ENCODE measurements at places on chromosomes 5 and 9.
A peak's percentile ranks its signal among the peaks of the same experiment; 100 is the strongest.

- DNase-seq = no peak
These were observed 80.8 kb downstream of the NTRK2 start for GRCh38 chr9:84750152-84750865.

- no peak for DNase-seq
These were observed 58.7 kb upstream of the ZNF622 start for GRCh38 chr5:16524286-16524685.

DNA sequence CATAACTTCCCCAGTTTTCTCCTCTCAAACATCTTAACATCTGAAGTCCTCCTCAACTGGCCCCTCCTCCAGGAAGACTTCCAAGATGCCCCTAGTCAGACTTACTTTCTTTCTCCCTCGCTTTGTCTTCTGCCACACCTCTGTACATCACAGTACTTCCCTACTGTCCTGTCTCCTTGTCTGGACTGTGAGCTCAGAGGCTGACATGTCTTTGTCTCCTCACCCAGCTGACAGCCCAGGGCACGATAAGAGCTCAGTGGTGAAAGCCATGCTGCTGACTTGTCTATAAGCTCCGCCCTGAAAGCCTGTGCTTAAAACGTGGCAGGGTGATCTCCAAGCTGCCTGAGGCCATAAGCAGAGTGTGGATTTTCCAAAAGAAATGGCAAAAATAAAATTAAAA is 33.0 kb upstream of the SLC25A51 start:
- peak; percentile 85 for DNase-seq

DNA sequence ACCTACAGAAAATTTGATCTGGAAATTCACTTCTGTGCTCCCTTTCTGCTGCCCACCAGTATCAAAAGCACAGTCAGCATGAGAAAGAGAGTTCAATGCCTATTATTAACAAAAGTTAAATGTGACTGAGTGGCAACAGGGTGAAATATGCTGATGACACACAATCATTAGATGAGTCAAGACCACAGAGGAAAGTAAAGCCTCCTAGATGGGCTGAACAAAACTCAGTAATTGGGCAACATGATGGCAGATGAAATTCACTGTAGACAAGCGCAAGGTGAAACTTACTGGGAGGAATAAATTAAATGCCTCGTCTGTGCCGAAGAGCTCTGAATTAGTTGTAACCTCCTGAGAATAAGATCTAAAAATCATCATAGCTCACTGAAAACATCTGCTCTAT is 752.8 kb downstream of the IRX1 start:
- DNase-seq = no peak

GRCh38 chr9:103301051-103301450 is 305.9 kb downstream of the CYLC2 start:
- DNase-seq = no peak

DNA sequence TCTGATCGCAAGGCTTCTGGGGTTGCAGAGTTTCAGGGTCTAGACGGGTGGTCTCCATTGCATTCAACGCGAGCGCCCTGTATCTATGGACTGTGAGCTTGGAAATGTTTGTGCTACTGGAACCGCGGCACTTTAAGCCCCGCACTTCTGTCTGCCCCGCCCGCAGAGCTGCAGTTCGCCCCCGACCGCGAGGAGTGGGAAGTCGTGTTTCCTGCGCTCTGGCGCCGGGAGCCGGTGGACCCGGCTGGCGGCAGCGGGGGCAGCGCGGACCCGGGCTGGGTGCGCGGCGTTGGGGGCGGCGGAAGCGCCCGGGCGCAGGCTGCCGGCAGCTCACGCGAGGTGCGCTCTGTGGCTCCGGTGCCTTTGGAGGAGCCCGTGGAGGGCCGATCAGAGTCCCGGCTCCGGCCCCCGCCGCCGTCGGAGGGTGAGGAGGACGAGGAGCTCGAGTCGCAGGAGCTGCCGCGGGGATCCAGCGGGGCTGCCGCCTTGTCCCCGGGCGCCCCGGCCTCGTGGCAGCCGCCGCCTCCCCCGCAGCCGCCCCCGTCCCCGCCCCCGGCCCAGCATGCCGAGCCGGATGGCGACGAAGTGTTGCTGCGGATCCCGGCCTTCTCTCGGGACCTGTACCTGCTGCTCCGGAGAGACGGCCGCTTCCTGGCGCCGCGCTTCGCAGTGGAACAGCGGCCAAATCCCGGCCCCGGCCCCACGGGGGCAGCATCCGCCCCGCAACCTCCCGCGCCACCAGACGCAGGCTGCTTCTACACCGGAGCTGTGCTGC is 1.0 kb downstream of the ADAMTS19 start:
- peak; percentile 25 for DNase-seq

DNA sequence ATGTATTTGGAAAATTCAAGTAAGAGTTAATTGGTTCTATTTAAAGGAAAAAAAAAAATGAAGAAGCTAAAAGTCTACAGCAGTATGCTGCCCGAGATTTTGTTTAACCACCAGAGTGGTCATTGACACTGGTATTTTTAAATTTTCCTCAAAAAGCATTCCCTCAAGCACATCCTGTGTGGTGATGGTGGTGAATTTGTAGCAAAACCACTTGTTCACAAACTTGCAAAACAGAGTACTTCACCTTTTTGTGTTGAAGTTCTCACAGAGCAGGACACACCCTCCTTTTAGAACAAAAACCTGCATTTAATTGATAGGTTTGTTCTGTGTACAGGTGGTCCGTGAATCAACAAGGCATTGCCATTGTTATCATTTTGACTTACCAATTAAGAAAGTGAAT is 374.2 kb downstream of the EFNA5 start:
- no peak for DNase-seq

GRCh38 chr5:63011158-63011557 is 432.5 kb downstream of the LRRC70 start:
- no peak for DNase-seq

DNA sequence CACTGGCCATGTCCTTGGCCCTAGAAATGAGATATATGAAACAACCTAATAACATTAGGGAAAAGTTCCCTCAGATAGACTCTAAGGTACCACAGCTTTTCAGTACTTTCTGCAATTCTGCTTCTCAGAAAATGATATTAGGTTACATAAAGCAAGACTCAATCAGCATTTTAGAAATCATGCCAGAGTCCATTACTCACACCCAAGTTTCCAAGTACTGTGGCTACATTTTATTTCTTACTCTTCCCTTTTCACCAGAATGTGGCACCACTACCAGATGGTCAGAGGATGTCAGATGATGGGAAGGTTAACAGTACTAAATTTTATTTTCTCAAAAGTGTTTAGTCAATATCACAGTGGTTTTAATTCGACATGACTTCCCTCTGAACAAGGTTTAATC is 217.2 kb downstream of the MLLT3 start:
- no peak for DNase-seq

DNA sequence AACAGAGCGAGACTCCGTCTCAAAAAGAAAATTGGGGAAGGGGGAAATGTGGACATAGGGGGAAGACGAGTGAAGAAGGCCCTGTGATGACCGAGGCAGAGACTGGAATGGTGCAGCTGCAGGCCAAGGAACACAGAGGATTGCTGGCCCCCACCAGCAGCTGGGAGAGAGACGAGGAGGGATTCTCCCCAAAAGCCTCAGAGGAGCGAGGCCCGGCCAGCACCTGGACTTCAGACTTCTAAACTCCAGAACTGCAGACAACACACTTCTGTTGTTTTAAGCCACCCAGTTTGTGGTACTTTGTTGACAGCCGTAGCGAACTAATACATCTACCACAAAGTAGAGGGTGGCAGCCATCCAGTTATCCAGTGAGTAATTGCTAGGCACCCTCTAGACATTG is 124.6 kb downstream of the ATPSCKMT start:
- DNase-seq = no peak

GRCh38 chr9:113526841-113527240 is 63.3 kb downstream of the RGS3 start:
- DNase-seq = no peak
